Caki2 (cell line): ENCODE measurements at places on chromosomes 11 and 22. TPM values are rescaled to one million over a fixed set of nuclear protein-coding genes. Genes with fewer than 3 reads are reported as not detected.

- no peak for DNase-seq
These were observed 7.6 kb upstream of the GALR3 start for GRCh38 chr22:37815593-37815992.

DNA sequence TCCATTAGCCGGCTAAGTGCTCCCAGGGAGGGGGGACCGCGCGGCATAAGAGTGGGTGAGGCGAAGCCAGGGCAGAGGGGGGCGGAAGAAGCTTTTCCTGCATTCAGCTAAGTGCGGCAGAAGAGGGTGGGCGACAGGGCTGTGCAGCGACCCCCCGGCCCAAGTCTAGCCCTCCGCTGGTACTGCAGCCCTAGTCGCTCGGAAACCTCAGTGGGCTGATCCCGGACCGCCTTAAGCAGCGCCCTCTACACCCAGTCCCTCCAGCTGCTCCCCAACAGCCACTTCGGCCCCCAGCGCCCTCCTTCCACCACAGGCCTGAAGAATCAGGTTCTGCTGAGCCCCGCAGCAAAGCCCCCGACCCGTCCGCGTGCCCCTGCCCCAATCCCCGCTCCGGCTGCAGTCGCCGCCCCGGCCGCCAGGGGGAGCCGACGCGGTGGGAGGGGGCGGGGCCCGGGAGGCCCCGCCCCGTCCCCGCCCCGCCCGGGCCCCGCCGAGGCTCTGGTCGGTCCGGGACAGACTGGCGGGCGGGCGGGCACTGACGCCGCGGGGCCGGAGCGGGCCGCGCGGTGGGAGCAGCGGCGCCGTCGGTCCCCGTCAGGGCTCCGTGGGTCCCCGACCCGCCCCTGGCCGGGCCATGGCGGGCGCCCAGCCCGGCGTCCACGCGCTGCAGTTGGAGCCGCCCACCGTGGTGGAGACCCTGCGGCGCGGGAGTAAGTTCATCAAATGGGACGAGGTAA is at the start of gene PLCB3:
Gene PLCB3 (plus strand): TSS at position 515 of the 737 bp plus-strand sequence. CDS start 120 bp downstream, at position 635.
- DNase-seq, result peak; percentile 33

DNA sequence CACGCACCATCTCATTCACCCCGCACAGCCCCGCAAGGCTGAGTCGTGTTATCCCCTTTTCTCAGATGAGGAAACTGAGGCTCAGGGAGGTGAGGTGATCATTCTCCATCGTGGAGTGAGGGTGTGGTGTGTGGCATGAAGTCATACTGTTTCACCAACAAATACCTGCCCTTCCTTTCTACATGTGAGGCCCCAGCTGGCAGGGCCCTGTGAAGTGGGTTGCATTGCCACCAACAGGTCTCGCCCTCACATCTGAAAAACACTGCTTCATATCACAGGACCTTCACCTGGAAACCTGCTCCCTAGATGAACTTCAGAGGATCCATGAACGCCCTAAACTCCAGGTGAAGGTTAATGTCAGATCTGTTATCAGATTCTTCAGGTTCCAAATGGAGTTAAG is 4.3 kb downstream of the SSTR3 start:
- DNase-seq, result no peak

DNA sequence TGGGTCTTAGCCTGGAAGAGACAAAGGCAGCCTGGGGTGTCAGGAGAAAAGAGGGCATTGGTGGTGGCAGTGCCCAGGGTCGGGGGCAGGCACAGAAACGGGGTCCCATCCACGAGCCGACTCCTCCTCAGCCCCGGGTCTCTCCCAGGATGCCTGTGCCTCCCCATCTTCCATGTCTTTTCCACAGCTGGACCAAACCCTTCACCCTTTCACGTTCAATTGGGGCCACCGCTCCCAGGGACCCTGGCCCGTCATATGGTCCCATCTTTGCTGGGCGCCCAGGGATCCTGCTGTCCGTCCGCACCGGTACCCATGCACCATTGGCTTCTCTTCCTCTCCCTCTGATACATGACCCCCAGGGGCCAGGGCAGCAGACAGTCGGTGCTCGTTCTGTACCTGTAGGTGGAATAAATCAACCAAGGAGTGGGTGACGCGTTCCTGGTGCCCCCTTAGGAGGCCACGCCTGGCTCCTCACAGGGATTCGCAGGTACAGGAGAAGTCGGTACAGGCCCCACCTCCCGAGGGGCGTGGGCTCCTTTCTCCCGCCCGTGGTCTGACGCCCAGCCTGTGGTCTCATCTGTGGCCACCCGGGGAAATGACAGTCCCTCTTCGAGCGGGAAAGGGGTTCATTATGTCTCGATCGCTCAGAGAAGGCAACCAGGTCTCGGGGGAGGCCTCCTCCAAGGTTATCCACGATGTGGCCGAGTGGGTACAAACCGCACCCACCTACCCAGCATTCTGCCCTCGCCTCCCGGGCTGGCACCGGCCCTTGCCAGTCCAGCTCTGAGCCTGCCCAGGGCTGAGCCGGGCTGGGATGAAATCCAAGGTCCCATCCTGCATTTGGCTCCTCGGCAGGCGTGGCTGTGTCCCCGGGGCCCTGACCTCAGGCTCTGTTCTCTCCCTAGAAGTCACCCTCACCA is 1493.6 kb downstream of the BRD1 start:
- no peak for DNase-seq

GRCh38 chr22:45919504-45920286 is 57.3 kb downstream of the WNT7B start:
- no peak for DNase-seq

- DNase-seq, result no peak
These were observed 114.5 kb upstream of the CRYBB3 start for GRCh38 chr22:25085156-25085555.

DNA sequence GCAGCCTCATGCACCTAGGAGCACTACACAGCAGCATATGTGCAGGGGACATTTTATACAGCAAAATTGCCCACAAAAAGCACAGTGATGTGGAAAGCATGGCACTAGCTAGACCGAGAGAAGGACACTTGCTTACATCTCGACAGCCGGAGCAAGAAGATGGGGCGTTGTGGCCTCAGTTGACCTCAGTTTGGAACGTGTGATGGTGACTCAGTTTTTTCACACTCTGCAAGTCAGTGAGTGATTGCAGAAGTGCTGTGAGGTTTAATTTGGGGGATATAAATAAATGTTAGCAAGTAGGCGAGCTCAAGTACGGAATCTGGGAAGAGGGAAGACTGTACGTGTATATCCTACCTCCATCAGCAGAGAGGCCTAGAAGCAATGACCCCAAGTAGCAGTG is 23.3 kb downstream of the LRP5 start:
- DNase-seq, result no peak

The CCDC188 gene
- total RNA-seq, result not detected in 2 replicates

The ANO5 gene
- 0.84 and 1.8 TPM in 2 replicates for total RNA-seq

The RFPL3 gene
- not detected in 2 replicates for total RNA-seq
